ENCODE measurements at places on chromosomes 3 and 15.

DNA sequence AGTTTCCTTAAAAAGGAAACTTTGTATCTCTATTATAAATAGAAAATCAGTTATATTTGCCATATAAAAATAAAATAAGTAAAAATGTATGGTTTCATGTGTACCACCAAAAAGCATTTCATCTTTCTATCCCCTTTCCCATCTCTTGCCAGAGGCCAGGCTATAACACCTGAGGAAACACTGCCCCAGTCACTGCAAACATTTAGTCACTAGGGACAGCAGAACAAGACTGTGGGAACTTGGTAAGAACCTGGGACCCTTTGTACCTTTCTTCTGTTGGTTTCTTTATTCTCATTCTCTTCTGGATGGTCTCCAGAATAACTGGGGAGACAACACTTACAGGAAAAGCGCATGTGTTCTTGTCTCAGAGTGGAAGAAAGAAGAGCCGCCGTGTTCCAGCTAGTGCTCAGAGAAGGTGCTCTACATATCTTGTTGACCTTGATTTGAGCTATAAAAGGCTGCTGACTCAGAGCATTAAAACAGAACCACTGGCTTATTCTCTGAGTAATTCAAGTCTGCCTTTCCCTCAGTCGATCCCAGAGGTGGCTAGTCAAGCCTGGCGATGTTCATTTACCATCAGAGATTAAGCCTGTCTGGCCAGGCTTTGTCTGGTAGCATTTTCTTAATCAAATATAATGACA, 361.6 kb downstream of the RBMS3 start:
- no peak overlapping the region for H3K27ac ChIP-seq
- H3K4me3 ChIP-seq = no peak overlapping the region
- no peaks in the 10 kb centered on the region for H3K27me3 ChIP-seq
- no peaks in the 10 kb centered on the region for H3K36me3 ChIP-seq
- DNase-seq = no peak

DNA sequence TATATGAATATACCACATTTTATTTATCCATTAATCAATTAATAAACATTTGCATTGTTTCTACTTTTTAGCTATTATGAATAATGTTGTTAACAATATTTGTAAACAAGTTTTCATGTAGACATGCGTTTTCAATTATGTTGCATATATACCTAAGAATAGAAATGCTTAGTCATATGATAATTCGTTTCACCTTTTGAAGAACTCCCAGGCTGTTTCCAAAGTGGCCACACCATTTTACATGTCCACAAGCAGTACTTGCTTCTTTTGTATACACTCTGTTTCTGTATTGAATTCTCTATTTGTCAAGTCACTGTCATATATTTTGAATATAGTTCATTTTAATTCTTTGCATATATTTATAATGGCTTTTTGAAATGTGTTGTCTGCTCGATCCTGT, 206.9 kb upstream of the ZBTB20 start:
- H3K4me3 ChIP-seq = no peak overlapping the region
- no peak overlapping the region for H3K27ac ChIP-seq
- H3K36me3 ChIP-seq = no peaks in the 10 kb centered on the region
- H3K4me1 ChIP-seq = no peaks in the 10 kb centered on the region
- no peaks in the 10 kb centered on the region for H3K27me3 ChIP-seq

DNA sequence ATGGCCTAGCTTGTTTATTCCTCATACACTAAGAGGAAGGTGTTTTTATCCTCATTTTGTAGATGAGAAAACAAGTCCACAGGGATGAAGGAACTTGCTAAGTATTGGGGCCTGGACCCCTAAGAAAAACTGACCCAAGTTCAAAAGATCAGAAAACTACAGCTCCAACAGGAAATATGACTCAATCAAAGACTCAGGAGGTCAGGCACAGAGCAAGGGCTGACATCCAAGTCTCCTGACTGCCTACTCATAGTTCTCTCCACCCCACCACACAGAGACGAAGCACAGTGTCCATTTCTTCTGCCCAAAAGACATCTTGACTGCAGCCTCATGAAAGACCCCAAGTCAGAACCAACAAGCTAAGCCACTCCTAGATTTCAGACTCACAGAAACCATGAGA, 26.9 kb upstream of the TPM1 start:
- no peak overlapping the region for H3K27ac ChIP-seq
- H3K27me3 ChIP-seq = no peaks in the 10 kb centered on the region
- no peak for DNase-seq

GRCh38 chr3:124442463-124442862, 287.8 kb upstream of the UMPS start:
- H3K27ac ChIP-seq = no peak overlapping the region
- H3K4me3 ChIP-seq = no peak overlapping the region
- 0 out of 2 replicates have a peak, but pooled peaks cover 8% of the 10 kb centered on the region for H3K4me1 ChIP-seq

Data from SJCRH30 (cell line).